ENCODE measurements at places on chromosomes 12 and 14.

- DNase-seq = no peak
Measured at GRCh38 chr14:30790827-30791226, 83.5 kb upstream of the COCH start.

GRCh38 chr12:53120685-53121525 lies 17.6 kb downstream of the SOAT2 start:
- DNase-seq = no peak

- no peak for DNase-seq
Measured at GRCh38 chr12:6341417-6342139, at the start of gene TNFRSF1A. Gene TNFRSF1A, minus strand, starts transcription at chr12:6342076. Its CDS starts 262 bp downstream, at chr12:6341814.

GRCh38 chr12:116803013-116803736 lies 65.1 kb downstream of the RNFT2 start:
- no peak for DNase-seq

DNA sequence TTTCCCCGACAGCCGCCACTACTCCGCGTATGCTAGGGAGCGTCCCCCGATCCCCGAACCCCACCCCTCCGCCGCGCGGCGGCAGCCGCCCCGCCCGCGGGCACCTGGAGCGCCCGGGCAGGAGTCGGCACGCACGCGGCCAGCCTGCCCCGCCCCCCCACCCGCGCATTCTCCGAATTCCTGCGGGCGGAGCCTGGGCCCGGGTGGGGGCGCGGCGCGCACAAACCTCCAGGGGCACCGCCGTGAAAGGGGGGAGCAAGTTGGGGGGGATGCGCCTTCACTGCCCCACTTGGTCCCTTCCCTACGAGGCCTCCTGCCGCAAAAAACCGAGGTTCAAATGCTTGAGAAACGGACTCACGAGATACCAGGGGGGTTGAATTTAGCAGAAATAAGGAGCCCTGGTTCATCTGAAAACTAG lies 1.7 kb downstream of the AJUBA start:
- no peak for DNase-seq

- no peak for DNase-seq
Measured at GRCh38 chr12:19003987-19004619, 125.4 kb upstream of the PLEKHA5 start.

- no peak for DNase-seq
Measured at GRCh38 chr12:114272605-114273004, 133.3 kb downstream of the TBX5 start.

DNA sequence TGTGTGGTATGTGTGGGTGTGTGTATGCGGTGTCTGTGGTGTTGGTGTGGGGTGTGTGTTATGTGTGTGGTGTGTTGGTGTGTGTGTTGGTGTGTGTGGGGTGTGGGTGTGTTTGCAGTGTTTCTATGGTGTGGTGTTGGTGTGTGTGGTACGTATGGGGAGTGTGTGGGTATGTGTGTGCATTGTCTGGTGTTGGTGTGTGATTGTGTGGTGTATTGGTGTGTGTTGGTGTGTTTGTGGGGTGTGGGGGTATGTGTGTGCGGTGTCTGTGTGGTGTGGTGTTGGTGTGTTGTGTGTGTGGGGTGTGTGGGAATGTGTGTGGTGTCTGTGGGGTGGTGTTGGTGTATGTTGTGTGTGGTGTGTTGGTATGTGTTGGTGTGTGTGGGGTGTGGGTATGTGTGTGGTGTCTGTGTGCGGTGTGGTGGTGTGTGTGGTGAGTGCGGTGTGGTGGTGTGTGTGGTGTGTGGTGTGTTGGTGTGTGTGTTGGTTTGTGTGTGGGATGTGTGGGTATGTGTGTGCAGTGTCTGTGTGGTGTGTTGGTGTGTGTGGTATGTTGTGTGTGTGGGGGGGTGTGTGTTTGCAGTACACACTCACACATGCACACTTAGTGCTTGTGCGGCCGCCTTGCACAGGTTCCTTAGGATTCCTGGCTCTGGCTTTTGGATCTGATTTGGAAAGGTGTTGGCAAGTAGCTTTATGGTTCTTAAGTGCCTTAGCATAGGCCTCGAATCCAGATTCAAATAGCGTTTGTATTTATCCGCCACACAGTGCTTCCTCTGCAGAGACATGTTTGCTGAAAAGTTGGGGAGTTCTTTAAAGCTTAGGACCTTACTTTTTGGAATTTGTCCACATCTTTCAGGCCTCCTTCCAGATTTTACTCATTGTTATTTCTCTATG lies 16.4 kb downstream of the MLXIP start:
- DNase-seq = no peak

DNA sequence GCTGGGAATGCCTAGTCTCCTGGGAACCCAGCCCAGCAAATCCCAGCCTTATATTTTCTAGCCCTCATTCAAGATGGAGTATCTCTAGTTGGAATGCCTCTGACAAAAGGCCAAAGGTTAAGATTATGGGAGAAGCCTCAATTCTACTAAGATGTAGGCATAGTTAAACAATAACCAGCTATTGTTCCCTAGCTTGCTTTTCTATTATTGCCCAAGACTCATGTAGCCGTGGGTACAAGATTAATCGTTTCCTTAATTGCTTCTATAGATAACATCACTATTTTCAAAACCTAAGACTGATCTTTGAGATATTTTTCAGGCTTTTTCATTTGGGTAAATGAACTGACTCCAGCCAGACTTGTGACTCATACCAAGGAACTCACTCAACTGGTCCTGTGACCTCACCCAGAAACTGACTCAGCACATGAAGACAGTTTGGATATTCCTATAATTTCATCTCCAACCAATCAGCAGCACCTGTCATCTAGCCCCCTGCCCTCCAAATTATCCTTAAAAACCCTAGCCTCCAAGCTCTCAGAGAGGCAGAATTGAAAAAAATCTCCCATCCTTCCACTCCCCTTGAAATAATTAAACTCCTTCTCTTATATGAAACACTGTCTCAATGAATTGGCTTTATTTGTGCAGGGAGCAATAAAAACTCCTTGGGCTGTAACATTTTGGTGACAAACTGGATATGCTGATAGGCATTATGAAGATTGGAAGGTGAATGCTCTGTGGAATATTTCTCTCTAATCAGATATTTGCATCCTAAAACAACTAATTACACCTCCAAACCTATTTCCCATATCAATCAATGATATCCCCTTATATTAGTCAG lies 589.0 kb downstream of the C12orf50 start:
- DNase-seq = no peak

GRCh38 chr14:105333613-105334364 lies 19.2 kb downstream of the PACS2 start:
- DNase-seq = no peak

- no peak for DNase-seq
Measured at GRCh38 chr14:27267876-27268275, 670.0 kb upstream of the NOVA1 start.
